ENCODE measurements at places on chromosomes 3 and 15.
A peak's percentile ranks its signal among the peaks of the same experiment; 100 is the strongest.

- DNase-seq: no peak
Measured at GRCh38 chr3:141878817-141879216, 2.4 kb downstream of the ATP1B3 start.

DNA sequence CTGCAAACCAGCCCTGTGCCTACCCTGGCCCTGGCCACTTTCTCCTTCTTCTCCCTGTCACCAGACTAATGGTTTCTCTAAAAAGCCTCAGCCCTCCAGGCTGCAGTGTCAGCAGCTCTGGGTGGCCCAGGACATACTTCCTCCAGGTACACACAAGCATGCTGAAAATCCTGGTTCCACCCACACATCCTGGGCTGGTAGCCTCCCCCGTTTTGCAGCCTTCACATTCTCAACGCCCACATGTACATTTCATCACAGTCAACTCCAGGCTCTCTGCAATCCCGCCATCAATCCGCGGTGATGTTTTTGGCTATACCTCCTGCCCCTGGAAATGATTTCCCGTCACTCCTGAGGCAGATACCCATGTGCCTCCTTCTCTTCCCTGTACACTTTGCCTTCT, 59.4 kb downstream of the MAGEF1 start:
- DNase-seq: no peak

- no peak for DNase-seq
Measured at GRCh38 chr15:34314491-34315490, 22.8 kb downstream of the SLC12A6 start.

DNA sequence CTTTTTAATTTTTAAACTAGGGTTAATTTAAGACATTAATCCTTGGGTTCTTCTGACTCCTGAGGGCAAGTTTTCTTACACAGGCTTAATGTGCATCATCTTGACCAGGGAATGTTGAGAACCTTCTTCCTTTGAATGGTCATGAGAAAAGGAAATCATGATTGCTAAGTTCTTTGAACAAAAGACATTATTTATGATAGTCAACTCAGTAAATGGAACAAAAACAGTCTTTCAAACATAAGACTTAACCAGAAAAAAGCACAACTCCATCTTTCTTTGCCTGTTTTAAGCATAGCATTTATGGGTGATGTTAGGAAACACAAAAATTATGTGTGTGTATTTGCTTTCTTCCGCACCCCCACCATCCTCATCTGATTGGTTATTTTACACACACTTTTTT, 5.4 kb downstream of the TLNRD1 start:
- no peak for DNase-seq

DNA sequence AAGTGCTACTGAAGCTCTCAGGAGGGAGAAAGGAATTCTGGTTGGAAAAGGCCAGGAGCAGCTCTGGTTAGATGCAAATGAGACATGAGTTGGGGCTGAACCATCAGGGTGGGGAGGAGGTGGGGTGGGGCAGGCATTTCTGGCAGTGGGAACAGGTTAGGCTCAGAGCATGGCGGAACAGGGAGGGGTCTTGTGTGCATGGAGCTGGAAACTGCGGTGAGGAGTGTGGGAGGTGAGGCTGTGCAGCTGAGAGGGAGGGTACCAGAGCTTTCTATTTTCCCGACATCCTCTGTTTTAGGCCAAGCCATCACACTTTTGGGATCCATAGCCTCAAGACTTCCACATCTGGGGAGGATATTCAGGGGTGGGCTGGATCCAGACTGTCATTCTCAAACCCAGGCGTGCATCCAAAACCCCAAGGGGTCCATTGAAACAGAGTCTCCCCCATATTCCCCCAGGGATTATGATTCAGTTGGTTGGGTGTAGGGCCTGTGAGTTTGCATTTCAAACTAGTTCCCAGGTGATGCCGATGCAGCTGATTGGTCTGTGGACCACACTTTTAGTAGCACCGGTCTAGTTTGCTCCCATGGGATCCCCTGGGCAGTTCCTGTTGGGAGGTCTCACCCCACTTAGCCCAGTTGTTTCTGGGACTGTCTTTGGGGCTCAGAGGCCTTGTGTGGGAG, 100.9 kb upstream of the TLE3 start:
- no peak for DNase-seq

- DNase-seq: no peak
Measured at GRCh38 chr3:58388550-58389091, 45.0 kb downstream of the PDHB start.

DNA sequence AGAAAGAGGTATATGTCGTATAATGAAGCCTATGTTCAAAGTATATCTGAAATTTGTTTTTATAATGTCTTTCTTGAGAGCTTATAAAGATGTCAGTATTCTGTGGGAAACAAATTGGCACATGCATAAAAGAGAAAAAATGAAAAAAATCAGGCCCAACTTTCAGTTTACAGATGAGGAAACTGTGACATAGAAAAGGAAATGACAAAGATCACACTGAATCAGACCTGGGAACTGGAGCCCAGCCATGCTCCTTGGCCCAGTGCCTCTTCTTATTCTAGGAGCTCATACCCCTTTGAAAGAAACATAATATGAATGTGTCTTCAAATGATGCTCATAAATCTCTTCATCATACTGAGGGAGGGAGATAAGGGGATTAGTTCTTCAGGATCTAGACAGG, 48.4 kb downstream of the TMEM44 start:
- DNase-seq: no peak

DNA sequence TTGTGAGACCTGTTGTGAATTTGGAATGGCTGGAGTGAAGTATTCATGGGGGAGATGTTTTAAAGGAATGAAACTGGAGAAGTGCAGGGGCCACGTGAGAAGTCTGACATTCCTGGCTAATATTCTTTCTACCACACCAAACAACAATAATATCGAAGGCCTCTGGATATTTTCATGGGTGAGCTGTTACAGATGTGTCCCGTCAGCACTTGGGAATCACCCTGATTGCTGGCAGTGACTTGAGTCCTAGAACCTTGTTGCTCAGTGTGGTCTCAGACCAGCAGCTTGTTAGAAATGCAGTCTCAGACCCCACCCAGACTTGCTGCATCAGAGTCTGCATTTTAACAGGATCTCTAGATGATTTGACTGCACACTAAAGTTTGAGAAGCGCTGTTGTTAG, 113.8 kb downstream of the ITPR1 start:
- no peak for DNase-seq

- DNase-seq: no peak
Measured at GRCh38 chr3:107588217-107588616, 65.5 kb downstream of the BBX start.

- DNase-seq: no peak
Measured at GRCh38 chr15:42628761-42629160, 53.4 kb downstream of the STARD9 start.

- DNase-seq: no peak
Measured at GRCh38 chr3:139647866-139648435, 29.8 kb downstream of the NMNAT3 start.

DNA sequence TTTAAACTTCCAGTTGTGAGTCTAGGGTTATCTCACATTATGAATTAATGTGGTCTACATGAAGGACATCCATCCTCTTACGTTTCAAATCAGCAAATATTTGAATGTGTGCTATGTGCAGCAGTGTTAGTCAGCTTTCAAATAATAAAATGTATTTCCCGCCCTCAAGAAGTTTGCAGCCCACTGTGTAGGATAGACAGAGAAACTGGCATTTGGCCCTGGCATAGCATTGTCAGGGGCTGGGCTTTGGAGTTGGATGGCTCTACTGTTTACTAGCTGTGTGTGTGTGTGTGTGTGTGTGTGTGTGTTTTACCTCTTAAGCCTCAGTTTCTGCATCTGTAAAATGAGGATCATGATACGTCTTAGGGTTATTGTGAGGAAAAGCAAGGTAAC, 400.5 kb upstream of the C2CD4B start:
- DNase-seq: no peak

GRCh38 chr3:56157693-56158362, 310.4 kb downstream of the ERC2 start:
- DNase-seq: no peak

DNA sequence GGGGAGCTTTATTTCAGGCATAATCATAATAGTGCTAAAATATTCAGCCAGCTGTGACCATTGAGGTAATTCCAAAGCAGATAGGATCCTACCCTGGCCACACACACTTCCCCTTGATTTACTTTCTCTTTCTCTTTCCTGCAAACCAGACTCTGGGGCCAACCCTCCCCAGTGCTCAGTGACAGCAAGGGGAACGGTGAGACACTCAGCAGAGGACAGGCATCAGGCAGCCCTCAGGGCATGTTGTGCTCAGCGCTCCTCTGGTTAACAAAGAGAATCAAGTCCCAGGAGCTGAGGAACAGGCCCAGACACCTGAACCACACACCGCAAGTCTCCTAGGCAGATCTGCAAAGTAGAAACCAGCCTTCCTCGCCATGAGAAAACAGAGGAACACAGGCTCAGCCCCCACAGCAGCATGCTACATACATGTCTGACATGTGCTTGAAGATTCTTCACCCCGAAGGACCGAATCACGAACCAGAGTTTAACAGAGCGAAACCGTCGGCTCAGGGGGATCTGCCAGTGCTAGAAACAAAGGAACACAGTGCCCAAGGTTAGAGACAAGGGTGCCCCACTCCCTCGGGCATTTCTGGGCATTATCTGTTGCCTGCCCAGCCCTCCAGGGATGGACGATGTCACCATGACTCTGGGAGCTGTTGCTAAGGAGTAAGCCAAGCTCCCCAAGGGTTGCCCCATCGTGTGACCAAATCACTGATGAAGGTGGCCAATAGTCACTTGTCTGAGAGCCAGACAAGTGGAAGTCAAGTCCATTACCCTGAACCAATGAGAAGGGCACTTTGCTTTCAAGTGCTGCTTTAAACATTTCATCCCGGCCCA, 17.5 kb downstream of the HDC start:
- DNase-seq: peak; percentile 10

GRCh38 chr15:67865766-67866165, 25.9 kb upstream of the RNU6-1 start:
- DNase-seq: no peak

DNA sequence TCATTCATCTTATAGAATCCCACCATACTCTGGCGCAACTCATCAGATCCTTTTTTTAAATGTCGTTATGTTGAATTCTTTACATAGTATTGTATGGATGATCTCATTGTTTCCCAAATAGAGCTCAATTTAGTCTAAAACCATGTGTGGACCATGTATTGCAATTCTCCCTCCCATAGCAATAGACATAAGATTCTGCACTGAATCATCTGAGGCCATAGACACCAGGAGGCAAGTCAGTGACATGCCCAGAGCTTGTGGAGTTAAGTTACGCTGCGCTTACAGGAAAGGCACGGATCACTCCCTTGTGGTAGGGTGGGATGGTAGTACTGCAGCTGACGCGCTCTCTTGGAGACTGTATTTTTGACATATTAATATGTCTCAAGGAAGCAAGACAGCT, 211.0 kb downstream of the GABRB3 start:
- DNase-seq: no peak

DNA sequence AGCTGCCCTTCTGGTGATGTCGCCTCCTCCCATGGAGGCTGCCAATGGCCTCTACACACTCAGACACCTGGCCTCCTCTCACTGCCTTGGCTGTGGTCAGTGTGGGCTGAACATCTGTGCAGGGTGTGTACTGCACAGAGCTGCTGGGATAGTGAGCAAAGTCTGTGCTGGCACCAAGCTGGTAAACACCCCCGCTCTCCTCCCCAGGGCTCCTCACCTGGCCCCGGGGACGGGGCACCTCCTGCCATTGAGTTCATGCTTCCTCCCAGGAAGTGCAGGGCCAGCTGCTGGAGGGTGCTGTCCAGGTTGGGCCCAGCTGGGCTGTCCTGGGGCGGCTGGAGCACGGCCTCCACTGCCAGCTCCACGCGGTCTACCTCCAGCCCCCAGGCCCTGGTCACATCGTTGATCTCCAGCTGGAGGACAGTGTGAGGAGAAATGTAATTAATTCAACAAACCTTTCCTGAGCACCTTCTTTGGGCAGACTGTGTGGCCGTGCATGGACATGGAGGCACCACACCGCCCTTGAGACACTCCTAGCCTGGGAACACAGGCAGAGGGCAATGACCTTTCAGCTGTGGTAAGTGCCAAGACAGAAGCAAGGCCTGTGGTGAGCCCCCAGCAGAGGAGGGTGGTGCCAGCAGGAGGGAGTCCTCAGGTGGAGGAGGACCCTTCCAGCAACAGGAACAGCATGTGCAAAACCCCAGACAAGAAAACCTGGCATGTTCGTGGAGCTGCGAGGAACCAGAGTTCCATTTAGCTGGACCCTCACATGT, 6.8 kb downstream of the STOML1 start:
- no peak for DNase-seq

- DNase-seq: no peak
Measured at GRCh38 chr3:52822363-52822762, 8.1 kb downstream of the ITIH4 start.

DNA sequence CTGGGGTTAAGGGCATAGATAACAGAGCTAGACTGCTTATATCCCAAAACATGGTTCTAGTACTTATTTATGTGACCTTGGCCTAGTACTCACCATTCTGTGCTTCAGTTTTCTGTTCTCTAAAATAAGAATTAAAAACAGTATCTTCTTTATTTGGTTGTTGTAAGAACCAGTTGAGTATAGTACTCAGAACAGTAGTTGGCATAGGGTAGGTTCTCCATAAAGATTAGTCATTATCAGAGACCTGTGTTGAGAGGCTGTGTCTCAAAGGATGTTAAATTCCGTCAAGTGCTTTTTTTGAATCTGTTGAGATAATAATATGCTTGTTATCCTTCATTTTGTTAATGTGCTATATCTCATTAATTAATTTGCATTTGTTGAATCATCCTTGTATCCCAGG, 47.4 kb upstream of the OSTN start:
- no peak for DNase-seq

DNA sequence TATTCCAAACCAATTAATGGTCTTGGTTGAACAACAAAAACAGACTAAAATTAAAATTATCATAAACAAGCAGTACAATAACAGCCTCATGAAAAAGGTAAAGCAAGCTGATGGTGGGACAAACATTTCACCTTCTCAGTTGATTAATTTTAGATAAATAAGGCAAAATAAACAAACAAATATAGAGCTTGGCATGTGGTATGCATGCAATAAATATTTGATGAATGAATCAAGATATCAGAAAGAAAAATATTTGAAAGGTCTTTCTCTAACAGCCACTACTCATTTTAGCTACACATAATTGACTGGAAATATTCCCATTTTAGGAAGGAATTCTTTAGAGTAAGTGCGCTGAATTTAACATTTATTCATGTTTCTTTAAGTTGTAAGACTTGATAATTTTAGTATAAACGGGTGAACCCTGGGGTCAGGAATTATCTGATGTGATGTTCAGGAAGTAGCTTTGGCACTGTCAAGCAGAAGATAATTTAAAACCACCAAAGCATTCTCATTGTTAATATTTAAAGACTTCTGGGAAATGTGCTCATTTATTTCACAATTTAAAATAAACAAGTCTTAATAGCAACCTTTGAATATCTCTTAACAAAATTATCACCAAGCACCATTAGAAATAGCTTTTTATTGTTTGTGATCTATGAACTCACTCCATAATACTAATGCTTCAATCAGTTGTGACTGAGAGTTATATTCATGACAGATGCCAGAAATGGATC, 372.3 kb upstream of the TGFBR2 start:
- DNase-seq: no peak

DNA sequence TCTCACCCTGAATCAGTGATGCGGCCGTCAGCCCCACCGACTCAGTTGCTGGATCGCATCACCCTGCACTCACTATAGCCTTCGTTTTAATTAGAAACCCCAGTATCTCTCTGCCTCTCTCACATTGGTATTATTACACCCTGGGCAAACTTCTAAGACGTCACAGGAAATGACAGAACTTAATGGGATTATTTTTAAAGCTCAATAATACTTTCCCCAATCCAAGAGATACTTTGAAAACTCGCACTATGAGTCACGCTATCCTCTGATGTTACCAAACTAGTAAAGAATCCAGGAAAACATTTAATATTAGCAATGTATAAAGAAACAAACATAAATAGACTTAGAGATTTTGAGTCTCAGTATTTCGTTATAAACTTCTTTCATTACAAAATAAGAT, 36.6 kb downstream of the RUBCN start:
- no peak for DNase-seq

All from stimulated activated CD8-positive, alpha-beta memory T cell treated with anti-CD3 and anti-CD28 coated beads, Interleukin-4, amount 100 ng/mL, for 4 hours (primary cell).